ENCODE measurements at places on chromosomes 12 and 14. TPM values are rescaled to one million over a fixed set of nuclear protein-coding genes. Genes with fewer than 3 reads are reported as not detected.

The PPP4R4 gene
- 0.48 TPM for total RNA-seq

DNA sequence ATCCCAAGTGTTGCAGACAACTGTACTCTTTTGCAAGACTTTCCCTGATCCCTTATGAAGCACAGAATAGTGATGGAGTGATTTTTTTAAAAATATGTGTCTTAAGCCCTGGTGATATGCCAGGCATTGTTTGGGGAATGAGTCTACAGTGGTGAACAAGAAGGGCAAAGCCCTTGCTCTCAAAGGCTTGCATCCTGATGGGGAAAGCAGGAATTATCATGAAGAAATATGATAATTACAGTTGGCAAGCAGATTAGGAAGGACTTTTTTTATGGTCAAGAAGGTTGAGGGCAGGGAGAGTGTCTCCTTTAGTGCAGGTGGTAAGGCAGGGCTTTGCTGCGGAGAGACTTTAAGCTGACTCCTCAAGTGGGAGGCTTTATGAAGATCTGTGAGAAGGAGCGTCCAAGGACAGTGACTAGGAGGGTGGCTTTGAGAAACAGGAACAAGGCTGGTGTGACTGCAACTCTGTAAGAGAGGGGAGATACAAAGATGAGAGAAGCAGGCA is 100.2 kb downstream of the SYNE2 start:
- no peak overlapping the region for H3K27ac ChIP-seq
- H3K36me3 ChIP-seq: peaks cover 7% of the 10 kb centered on the region
- no peak overlapping the region for H3K4me3 ChIP-seq

The SPIC gene
- total RNA-seq: not detected

The DNAI7 gene
- total RNA-seq: 4.2 TPM

The CCER1 gene
- not detected for total RNA-seq

GRCh38 chr14:26597589-26598080 is at the start of gene NOVA1:
NOVA1 (minus strand) TSS chr14:26598033; CDS start chr14:26597436, 597 bp downstream.
- peak within 1 kb of the TSS; percentile 84 for H3K27ac ChIP-seq
- peak within 1 kb of the TSS; percentile 91 for H3K4me3 ChIP-seq
- no peaks in the 10 kb centered on the region for H3K36me3 ChIP-seq
- H3K27me3 ChIP-seq: no peaks in the 10 kb centered on the region
- DNase-seq: peak; percentile 52
- H3K4me1 ChIP-seq: no peaks in the 10 kb centered on the region

- no peaks in the 10 kb centered on the region for H3K27me3 ChIP-seq
- no peak overlapping the region for H3K4me3 ChIP-seq
- H3K36me3 ChIP-seq: no peaks in the 10 kb centered on the region
- DNase-seq: no peak
- H3K27ac ChIP-seq: no peak overlapping the region
Measured at GRCh38 chr12:92634730-92635129, 68.1 kb upstream of the PLEKHG7 start.

- H3K36me3 ChIP-seq: no peaks in the 10 kb centered on the region
- no peak for DNase-seq
- no peak overlapping the region for H3K27ac ChIP-seq
- H3K4me3 ChIP-seq: no peak overlapping the region
- H3K4me1 ChIP-seq: no peaks in the 10 kb centered on the region
Measured at GRCh38 chr12:46743456-46743855, 82.3 kb downstream of the SLC38A4 start.

- no peaks in the 10 kb centered on the region for H3K27me3 ChIP-seq
- H3K36me3 ChIP-seq: no peaks in the 10 kb centered on the region
- no peak overlapping the region for H3K4me3 ChIP-seq
- H3K27ac ChIP-seq: no peak overlapping the region
Measured at GRCh38 chr12:93601591-93601990, 29.1 kb downstream of the SOCS2 start.

DNA sequence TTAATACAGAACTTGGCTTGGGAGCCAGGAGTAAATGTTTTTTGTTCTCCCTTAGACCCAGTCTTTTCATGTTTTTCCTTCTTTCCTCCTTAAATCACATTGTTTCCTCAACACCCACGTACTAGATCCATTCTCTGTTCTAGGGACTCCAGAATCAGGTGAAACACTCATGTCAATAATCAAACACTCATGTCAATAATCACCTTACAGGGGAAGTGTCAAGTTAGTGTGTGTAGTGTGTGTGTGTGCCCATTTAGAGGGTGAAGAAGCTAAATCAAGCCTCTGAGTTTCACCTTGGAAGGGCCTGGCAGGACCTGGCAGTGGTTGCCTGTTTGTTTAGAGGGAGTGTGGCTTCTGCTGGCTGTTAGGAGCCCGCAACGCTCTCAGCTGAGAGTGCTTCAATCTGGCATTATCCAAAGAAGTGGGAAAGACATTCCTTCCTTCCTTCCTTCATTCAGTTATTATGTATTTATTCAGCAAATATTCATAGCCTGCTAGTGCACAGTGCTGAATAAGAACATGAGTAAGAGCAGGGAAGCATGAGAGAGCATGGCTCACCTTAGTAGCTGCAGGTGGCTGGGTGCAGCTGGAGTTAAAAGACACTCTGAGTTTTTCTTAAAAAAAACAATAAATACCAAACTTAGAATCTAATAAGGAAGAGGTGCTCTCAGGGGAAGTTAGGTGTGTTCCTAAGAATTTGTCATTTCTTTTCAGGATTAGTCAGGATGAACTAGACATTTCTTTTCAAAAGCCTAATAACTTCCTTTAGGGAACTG is 17.6 kb upstream of the EID3 start:
- DNase-seq: no peak
- H3K4me3 ChIP-seq: peak overlapping the region; percentile 82
- H3K4me1 ChIP-seq: no peaks in the 10 kb centered on the region
- peak overlapping the region; percentile 94 for H3K27ac ChIP-seq
- no peaks in the 10 kb centered on the region for H3K36me3 ChIP-seq

The BICDL1 gene
- total RNA-seq: 0.48 TPM

DNA sequence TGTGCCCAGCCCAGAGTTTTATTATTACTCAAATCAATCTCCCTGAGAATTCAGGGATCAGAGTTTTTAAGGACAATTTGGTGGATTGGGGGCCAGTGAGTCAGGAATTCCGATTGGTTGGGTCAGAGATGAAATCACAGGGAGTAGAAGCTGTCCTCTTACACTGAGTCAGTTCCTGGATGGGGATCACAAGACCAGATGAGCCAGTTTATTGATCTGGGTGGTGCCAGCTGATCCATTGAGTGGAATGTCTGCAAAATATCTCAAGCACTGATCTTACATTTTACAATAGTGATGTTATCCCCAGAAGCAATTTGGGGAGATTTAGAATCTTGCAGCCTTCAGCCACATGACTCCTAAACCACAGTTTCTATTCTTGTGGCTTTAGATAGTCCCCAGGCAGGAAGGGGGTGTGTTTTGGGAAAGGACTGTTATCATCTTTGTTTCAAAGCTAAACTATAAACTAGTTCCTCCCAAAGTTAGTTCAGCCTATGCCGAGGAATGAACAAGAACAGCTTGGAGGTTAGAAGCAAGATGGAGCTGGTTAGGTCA is 89.1 kb upstream of the CNOT2 start:
- H3K4me1 ChIP-seq: no peaks in the 10 kb centered on the region
- no peaks in the 10 kb centered on the region for H3K27me3 ChIP-seq
- DNase-seq: no peak
- no peak overlapping the region for H3K27ac ChIP-seq

GRCh38 chr12:27606986-27607385 is 83.0 kb downstream of the PPFIBP1 start:
- H3K27ac ChIP-seq: no peak overlapping the region
- H3K4me3 ChIP-seq: no peak overlapping the region
- no peaks in the 10 kb centered on the region for H3K4me1 ChIP-seq
- no peaks in the 10 kb centered on the region for H3K36me3 ChIP-seq

DNA sequence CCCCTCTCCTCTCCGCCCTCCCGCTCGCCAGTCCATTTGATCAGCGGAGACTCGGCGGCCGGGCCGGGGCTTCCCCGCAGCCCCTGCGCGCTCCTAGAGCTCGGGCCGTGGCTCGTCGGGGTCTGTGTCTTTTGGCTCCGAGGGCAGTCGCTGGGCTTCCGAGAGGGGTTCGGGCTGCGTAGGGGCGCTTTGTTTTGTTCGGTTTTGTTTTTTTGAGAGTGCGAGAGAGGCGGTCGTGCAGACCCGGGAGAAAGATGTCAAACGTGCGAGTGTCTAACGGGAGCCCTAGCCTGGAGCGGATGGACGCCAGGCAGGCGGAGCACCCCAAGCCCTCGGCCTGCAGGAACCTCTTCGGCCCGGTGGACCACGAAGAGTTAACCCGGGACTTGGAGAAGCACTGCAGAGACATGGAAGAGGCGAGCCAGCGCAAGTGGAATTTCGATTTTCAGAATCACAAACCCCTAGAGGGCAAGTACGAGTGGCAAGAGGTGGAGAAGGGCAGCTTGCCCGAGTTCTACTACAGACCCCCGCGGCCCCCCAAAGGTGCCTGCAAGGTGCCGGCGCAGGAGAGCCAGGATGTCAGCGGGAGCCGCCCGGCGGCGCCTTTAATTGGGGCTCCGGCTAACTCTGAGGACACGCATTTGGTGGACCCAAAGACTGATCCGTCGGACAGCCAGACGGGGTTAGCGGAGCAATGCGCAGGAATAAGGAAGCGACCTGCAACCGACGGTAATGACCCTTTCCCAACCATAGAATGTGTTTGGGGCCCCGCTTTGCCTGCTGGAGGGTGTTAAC is 615 bp downstream of the CDKN1B start:
- no peaks in the 10 kb centered on the region for H3K27me3 ChIP-seq
- DNase-seq: no peak
- H3K36me3 ChIP-seq: no peaks in the 10 kb centered on the region

The DLK1 gene
- not detected for total RNA-seq

DNA sequence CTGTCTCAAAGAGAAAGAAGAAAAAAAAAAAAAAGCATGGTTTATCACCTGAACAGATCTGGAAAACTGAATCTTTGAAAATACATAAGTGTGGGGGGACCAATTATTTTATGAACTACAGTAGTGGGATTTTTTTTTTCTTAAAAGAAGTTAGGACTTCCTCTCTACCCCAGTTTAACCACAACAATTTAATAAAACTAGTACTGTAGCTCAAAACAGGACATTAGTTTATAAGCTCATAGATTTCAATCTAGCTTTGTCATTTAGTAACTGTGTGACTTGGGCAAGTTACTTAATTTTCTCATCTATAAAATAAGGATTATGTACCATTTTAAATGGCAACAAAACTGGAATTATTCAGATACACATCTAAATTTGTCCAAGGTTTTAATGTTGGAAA is 23.5 kb upstream of the ARID4A start:
- no peak overlapping the region for H3K27ac ChIP-seq
- no peak overlapping the region for H3K4me3 ChIP-seq
- H3K36me3 ChIP-seq: no peaks in the 10 kb centered on the region
- no peaks in the 10 kb centered on the region for H3K27me3 ChIP-seq
- no peak for DNase-seq

- DNase-seq: no peak
- no peaks in the 10 kb centered on the region for H3K27me3 ChIP-seq
- H3K27ac ChIP-seq: no peak overlapping the region
- H3K4me3 ChIP-seq: no peak overlapping the region
- no peaks in the 10 kb centered on the region for H3K36me3 ChIP-seq
- H3K4me1 ChIP-seq: no peaks in the 10 kb centered on the region
Measured at GRCh38 chr14:56731187-56731586, 79.1 kb downstream of the OTX2 start.

- H3K36me3 ChIP-seq: no peaks in the 10 kb centered on the region
- H3K4me1 ChIP-seq: no peaks in the 10 kb centered on the region
- H3K27me3 ChIP-seq: no peaks in the 10 kb centered on the region
- no peak overlapping the region for H3K27ac ChIP-seq
- no peak for DNase-seq
Measured at GRCh38 chr12:93483151-93483807, 16.0 kb downstream of the MRPL42 start.

GRCh38 chr14:100522616-100523099 is 64.6 kb downstream of the BEGAIN start:
- no peaks in the 10 kb centered on the region for H3K27me3 ChIP-seq
- no peaks in the 10 kb centered on the region for H3K4me1 ChIP-seq
- H3K4me3 ChIP-seq: no peak overlapping the region
- no peak for DNase-seq

The CPNE6 gene
- not detected for total RNA-seq

The AICDA gene
- total RNA-seq: not detected

- no peak for DNase-seq
- no peak overlapping the region for H3K4me3 ChIP-seq
- no peaks in the 10 kb centered on the region for H3K4me1 ChIP-seq
- no peaks in the 10 kb centered on the region for H3K27me3 ChIP-seq
Measured at GRCh38 chr14:88535149-88535548, 19.7 kb downstream of the PTPN21 start.

GRCh38 chr12:105204916-105205315 is 31.1 kb downstream of the APPL2 start:
- no peaks in the 10 kb centered on the region for H3K4me1 ChIP-seq
- H3K36me3 ChIP-seq: peaks cover 23% of the 10 kb centered on the region
- H3K4me3 ChIP-seq: no peak overlapping the region
- H3K27ac ChIP-seq: no peak overlapping the region
- no peak for DNase-seq

The TMPRSS12 gene
- not detected for total RNA-seq

The TPH2 gene
- not detected for total RNA-seq

DNA sequence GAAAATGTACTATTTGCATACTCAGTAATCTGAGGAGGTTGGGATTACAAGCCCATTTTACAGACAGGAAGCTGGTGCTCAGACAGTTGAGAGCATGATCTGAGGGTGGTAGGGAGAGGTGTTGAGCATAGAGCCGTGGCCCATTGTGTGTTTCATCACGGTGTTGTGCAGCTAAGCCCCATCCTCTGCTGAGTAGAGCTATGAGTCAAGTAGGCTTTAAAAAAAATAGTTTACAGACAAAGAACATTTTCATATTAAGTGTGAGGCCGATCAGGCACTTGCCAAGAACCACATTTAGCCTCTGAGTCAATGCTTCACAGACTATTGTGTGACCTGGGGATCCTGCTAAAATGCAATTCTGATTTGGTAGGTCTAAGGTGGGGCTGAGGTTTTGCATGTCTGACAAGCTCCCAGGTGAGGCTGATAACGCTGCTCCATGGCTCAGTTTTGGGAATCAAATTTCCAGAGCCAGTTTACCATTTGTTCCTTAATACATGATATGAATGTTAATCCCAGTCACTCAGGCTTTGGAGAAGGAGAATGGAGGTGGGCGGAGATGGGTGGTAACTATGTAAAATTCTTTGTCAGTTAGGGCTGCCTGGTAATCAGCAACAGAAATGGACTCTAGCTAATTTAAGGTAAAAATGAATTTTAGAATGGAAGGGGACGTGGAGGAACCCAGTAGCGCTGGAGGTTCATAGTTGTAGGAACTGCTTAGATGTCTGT is 22.2 kb downstream of the ZNF664 start:
- H3K4me3 ChIP-seq: no peak overlapping the region
- peaks cover 15% of the 10 kb centered on the region for H3K4me1 ChIP-seq
- no peaks in the 10 kb centered on the region for H3K27me3 ChIP-seq
- H3K36me3 ChIP-seq: no peaks in the 10 kb centered on the region
- DNase-seq: no peak

GRCh38 chr14:29650554-29651269 is 276.9 kb downstream of the PRKD1 start:
- DNase-seq: no peak
- no peaks in the 10 kb centered on the region for H3K27me3 ChIP-seq
- no peak overlapping the region for H3K4me3 ChIP-seq
- H3K27ac ChIP-seq: no peak overlapping the region
- H3K36me3 ChIP-seq: no peaks in the 10 kb centered on the region

- DNase-seq: no peak
- H3K27ac ChIP-seq: no peak overlapping the region
- no peaks in the 10 kb centered on the region for H3K36me3 ChIP-seq
- H3K27me3 ChIP-seq: no peaks in the 10 kb centered on the region
Measured at GRCh38 chr14:93532541-93532940, 101.8 kb downstream of the UNC79 start.

GRCh38 chr12:127149226-127149964 is 1117.6 kb upstream of the TMEM132C start:
- no peak for DNase-seq
- no peak overlapping the region for H3K4me3 ChIP-seq
- no peaks in the 10 kb centered on the region for H3K27me3 ChIP-seq
- H3K36me3 ChIP-seq: no peaks in the 10 kb centered on the region

- H3K4me3 ChIP-seq: no peak overlapping the region
- DNase-seq: no peak
Measured at GRCh38 chr14:80390906-80391305, 179.6 kb upstream of the DIO2 start.
